ENCODE measurements at places on chromosomes 4 and X.

DNA sequence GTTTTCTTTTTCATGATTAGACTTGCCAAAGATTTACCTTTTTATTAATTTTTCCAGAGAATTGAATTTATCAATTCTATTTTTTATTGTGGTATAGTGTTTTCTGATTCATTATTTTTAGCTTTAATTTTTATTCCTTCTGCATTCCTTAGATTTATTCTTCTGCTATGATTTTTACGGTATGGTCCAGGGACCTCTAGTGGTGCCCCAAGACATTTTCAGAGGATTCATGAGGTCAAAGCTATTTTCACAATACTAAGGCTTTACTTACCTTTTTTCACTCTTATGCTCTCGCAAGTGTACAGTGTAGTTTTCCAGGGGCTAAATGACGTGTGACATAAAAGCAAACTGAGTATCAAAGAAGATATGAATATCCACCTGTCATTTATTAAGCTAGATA is 8.0 kb downstream of the RADX start:
- no peaks in the 10 kb centered on the region for H3K27me3 ChIP-seq
- no peak for DNase-seq
- peaks cover 1% of the 10 kb centered on the region for H3K36me3 ChIP-seq
- H3K27ac ChIP-seq, result no peak overlapping the region

- peaks cover 25% of the 10 kb centered on the region for H3K36me3 ChIP-seq
- peak overlapping the region; percentile 89 for H3K4me3 ChIP-seq
- peaks cover 50% of the 10 kb centered on the region for H3K4me1 ChIP-seq
- H3K27me3 ChIP-seq, result no peaks in the 10 kb centered on the region
Measured at GRCh38 chrX:24153796-24154189, 4.3 kb downstream of the ZFX start.

- H3K36me3 ChIP-seq, result no peaks in the 10 kb centered on the region
- no peaks in the 10 kb centered on the region for H3K27me3 ChIP-seq
- H3K4me3 ChIP-seq, result no peak overlapping the region
- DNase-seq, result no peak
- H3K4me1 ChIP-seq, result no peaks in the 10 kb centered on the region
Measured at GRCh38 chr4:111943796-111944203, 201.5 kb upstream of the FAM241A start.

GRCh38 chr4:89463341-89463740 is 155.7 kb upstream of the GPRIN3 start:
- H3K27ac ChIP-seq, result no peak overlapping the region
- no peaks in the 10 kb centered on the region for H3K27me3 ChIP-seq
- H3K36me3 ChIP-seq, result peaks cover 3% of the 10 kb centered on the region
- no peak for DNase-seq
- H3K4me3 ChIP-seq, result no peak overlapping the region

DNA sequence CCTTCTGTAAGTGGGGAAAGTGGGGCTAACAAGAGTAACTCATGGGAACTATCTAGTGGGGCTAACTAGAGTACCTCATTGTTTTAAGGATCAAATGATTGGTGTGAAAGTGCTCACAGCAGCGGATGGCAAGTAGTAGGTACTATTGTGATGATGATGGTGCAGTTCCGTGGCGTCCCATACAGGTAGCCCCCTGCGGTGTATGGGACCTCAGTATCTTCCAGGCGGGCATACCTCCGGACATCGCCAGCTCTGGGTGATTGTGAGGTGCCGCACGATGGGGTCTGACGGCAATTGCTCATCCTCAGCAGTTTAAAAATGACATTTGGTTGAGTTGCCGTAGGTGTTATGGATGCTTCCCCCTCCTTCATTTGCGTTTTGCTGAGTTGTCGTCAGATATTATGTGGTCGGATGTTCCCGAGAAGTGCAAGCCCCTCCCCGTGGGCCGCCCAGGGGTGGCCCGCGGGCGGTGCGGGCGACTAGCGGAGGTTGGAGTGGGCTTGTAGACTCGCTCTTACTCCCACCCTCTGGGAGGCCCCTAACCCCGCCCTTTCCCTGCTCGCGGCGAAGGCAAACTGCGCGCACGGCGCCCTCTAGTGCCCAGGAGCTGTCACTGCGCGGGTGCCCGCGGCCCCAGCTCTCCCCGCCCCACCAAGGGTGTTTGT is 18.3 kb upstream of the GPR101 start:
- peak; percentile 67 for DNase-seq
- H3K4me3 ChIP-seq, result peak overlapping the region; percentile 80
- H3K4me1 ChIP-seq, result peaks cover 13% of the 10 kb centered on the region
- peaks cover 5% of the 10 kb centered on the region for H3K36me3 ChIP-seq
- peak overlapping the region; percentile 25 for H3K27ac ChIP-seq

DNA sequence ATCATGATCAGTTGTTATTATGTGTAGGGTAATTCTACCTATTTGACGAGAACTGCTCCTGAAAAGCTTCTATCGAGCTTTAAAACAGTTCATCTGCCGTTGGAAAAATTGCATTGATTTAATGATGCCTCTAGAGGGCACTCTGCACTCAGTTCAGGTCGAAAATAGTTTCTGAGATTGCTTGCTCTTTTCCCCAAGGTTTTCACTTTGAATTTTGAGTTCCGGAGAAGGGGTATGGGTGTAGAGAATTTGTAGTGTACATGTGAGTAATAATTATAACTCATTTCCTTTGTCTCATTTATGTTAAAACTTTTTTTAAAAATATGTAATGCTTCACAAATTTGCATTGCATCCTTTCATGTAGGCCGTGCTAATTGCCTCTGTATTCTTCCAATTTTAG is 28.4 kb upstream of the TNIP3 start:
- H3K27me3 ChIP-seq, result no peaks in the 10 kb centered on the region
- peak overlapping the region; percentile 61 for H3K27ac ChIP-seq
- DNase-seq, result no peak
- H3K36me3 ChIP-seq, result no peaks in the 10 kb centered on the region

- no peak for DNase-seq
- no peaks in the 10 kb centered on the region for H3K36me3 ChIP-seq
- H3K4me1 ChIP-seq, result no peaks in the 10 kb centered on the region
Measured at GRCh38 chr4:1381181-1381621, 25.0 kb downstream of the NKX1-1 start.

DNA sequence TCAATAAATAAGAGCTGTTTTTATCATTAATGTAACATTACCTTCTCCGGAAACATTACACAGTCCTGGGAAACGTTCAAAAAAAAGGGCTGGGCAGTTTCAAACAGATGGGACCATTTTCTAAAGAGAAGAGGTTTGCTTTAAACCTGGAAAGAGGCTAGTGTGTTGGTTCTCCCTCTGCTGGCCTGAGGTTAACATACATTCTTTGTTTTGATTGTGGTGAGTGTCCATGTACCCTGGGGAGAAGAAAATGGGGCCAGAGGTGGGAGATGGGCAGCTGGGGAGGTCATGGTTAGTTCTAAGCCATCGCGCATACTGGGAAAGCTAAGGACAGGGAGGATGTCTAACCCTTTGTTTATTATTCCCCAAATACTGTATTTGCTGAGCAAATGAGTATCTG is 194.7 kb downstream of the CPEB2 start:
- no peak for DNase-seq
- H3K27ac ChIP-seq, result no peak overlapping the region
- H3K4me1 ChIP-seq, result no peaks in the 10 kb centered on the region
- H3K27me3 ChIP-seq, result peaks cover 14% of the 10 kb centered on the region
- no peaks in the 10 kb centered on the region for H3K36me3 ChIP-seq

DNA sequence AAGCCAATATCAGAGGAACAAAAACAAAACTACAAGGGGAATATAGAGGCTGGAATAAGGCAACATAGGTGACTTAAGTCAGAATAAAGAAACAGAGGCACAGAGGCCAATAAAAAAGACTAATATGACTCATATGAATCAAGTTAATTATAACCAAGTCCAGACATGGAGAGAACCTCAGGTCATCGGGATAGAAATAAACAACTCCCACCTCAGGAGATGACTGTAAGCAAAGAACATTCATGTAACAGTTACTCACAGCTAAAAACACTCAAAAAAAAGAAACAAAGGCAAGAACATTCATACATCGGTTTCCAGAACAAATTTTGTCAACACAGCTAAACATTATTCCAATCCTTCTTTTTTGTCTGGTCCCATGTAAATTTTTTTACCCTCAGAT is 60.3 kb upstream of the RXFP1 start:
- no peaks in the 10 kb centered on the region for H3K4me1 ChIP-seq
- no peaks in the 10 kb centered on the region for H3K36me3 ChIP-seq
- DNase-seq, result no peak
- H3K4me3 ChIP-seq, result no peak overlapping the region

DNA sequence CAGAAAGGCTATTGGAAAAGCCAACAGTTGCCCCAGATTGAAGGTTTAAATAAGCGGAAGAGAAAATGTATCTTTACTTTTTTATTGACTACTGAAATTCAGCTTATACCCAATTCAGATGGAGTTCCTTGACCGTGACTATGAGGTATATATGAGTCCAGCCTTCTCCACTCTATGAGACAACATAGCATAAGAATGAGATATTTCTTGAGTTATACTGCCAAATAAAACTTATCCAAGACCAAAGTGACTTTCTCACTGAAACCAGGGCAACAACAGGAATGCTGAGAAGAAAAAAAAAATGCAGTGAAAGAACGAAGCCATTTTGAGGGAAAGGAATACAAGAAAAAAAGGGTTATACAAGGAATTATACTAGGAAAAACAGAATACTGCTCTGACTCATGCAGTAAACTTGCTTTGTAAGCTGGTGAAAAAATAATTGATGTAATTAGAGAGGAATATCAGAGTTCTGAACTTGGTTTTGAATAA is 16.3 kb upstream of the PDK3 start:
- no peaks in the 10 kb centered on the region for H3K4me1 ChIP-seq
- DNase-seq, result no peak

DNA sequence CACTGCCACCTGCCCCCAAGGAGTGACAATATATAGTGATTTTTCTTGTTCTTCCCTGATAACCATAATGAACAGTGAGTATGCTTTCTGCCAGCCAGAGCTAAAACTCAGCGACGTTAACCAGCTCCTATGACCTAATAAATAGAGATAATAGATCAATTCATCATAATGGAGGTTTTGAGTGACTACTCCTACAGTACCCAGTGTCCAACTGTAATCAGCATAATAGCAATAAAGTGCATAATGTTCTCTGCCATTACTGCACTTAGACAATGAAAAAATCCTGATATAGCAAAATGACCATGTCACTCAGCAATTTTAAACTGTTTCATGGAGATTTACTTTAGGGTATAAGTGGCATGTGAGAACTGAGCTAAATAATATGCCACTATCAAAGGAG is 20.7 kb upstream of the TXLNG start:
- H3K4me3 ChIP-seq, result no peak overlapping the region
- peaks cover 11% of the 10 kb centered on the region for H3K36me3 ChIP-seq
- H3K4me1 ChIP-seq, result no peaks in the 10 kb centered on the region
- H3K27me3 ChIP-seq, result no peaks in the 10 kb centered on the region
- no peak for DNase-seq

DNA sequence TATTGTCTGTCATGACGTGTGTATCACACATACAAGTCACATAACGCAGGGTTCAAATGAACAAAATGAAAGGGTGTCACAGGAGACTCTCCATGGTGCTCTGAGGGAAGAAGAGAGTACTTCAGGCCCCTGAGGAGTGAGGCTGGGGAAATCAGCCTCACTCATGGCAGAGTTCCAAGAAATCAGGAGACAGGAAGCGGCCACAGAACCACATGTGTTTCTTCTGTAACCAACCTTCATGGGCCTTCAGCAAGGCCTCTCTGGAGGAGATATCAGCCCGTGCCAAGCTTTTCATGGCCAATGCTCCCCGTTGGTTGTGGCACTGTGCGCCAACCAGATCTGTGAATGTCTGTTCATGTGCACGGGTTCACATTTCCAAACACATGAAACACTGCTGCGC is 76.0 kb downstream of the NAT8L start:
- peaks cover 2% of the 10 kb centered on the region for H3K36me3 ChIP-seq
- no peak for DNase-seq

DNA sequence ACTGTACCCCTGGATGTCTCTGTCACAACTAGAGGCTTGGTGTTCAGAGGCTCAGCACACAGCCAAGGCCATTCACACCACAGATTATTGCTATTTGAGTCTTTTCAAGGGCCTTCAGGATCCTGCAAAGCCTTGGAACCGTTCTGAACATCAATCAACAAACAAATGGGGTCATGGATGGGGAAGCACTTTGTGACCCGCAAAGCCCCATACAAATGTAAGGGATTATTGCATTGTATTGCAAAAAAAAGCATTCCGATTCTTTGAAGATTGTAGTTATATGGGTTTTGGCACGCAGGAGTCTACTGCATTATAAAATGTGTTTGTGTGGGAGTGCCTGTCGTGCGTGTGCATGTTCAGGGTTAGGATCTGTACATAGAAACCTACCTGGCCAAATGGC is 17.3 kb upstream of the BCORL1 start:
- H3K27ac ChIP-seq, result no peak overlapping the region
- no peak for DNase-seq
- H3K4me3 ChIP-seq, result no peak overlapping the region
- peaks cover 8% of the 10 kb centered on the region for H3K4me1 ChIP-seq

DNA sequence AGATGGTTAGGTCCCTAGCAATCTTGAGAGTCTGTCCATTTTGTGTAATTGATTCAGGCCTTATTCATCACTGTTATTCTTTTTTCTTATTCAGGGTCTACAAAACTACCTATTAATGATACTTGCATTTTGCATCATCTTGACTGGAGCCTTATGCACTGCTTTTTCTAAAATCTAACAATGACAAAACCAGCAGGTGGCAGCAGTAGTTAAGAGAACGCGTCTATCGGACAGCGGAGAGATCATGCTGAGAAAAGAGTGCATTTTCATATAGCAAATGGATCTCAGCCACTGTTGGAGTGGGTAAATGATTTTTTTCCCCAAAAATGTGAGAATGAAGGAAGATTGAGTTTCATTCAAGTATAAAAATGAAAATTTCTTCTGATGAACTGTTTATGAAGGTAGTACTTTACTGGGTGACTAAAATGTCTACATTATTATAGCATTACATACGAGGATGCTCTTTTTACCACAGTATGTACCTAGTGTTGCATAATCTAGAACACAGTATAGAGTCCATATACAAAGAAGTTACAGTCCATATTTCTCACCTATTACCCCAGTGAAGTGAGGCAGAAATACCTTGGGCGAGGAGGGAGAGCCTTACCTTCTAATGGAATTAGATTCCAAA is 43.2 kb downstream of the TMEM144 start:
- H3K4me1 ChIP-seq, result no peaks in the 10 kb centered on the region
- H3K27me3 ChIP-seq, result no peaks in the 10 kb centered on the region
- no peak for DNase-seq
- H3K27ac ChIP-seq, result no peak overlapping the region
- peaks cover 2% of the 10 kb centered on the region for H3K36me3 ChIP-seq

DNA sequence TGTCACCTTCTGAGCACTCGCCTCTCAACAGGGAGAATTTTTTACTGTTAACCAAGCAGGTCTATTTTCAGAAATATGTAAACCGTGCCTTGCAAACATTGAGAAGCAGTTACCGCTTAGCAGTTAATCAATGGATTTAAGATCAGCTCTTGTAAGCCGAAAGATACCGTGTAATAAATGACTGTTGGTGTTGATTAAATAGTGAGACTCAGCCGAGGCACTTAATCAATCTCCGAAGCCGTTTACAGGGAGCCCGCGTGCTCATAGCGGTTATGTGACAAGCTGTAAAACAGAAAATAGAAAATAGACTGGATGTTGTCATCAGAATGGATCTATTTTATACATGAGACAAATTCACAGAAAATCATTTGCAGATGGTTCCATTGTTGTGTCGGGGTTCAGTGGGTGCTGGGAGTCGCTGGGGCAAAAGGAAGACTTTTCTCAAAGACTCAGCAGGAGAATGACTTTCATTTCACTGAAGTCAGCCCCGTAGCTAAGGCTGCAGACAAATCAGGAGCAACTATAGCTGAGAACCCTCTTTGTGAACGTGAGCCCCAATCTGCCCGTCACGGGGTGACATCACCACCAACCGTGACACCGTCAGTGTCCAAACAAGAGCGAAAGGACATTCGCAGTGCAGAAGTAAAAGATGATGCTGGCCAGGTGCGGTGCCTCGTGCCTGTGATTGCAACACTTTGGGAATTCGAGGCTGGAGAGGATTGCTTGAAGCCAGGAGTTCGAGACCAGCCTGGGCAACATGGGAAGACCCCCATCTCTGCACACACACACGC is 275.3 kb downstream of the CRLF2 start:
- H3K27me3 ChIP-seq, result no peaks in the 10 kb centered on the region
- no peak for DNase-seq
- H3K36me3 ChIP-seq, result no peaks in the 10 kb centered on the region

All from central memory CD8-positive, alpha-beta T cell (primary cell).